ENCODE measurements at places on chromosomes 4 and X.

DNA sequence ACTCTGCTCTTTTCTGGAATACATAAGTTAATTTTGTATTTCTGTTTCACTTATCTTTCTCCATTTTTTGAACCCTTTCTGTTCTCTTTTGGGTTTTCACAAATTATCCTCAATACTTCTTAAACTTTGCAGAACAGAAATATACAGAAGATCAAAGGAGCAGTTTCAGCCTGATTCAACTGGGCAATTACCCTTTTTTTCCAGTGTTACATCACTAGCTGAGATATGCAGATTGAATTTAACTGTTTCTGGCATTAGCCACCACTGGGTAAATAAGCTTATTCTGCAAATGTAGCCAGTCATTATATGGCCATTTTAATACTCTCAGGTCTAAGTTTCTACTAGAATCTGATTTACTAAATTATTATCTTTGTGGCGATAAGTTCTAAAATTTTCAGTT is 66.9 kb upstream of the GRID2 start:
- DNase-seq: no peak

DNA sequence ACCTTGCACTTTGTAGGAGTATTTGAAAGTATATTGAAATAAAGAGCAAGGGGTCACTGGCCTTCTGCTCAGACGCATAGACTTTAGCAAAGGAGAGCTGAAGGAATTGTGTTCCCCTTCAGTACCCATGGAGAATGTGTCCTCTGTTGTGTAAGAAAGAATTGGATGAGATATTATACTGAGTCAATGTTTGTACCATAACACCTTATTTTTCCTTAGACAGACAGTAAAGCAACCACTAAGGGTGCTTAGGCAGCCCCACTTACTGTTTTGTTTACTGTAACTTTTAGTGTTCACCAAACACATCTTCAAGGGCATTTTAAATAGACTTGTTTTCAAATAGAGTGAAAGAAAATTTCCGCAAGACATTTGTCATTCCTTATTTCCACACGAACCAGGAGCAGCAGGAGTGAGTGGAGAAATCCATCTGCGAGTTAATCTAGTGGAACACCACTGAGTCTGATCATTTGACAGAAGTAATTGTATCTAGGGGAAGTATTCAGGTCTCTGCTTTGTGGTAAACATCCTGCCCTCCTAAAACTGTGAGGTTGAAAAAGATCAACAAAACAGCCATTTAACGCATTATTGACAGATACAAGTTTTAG is 89.5 kb downstream of the SLIT2 start:
- no peak for DNase-seq

DNA sequence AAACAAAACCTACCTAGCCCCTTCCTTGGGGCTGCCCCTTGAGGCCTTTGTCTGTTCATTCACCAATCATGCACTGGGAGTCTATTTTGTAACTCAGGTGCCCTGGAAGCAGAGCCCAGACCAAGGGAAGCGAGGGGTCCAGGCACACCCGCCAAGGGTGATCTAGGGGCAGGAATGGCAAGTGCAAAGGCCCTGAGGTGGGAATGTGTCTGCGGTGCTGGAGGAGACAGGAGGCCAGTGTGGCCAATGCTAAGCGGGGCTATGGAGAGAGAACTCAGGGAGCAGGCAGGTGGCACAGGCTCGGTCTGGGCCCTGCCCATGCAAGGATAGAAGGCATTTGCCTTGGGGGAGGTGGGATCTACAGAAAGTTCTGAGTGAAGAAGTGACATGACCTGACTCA is 3.5 kb upstream of the SH3BP2 start:
- DNase-seq: no peak

GRCh38 chrX:23699636-23700194 is 32.4 kb downstream of the PRDX4 start:
- no peak for DNase-seq

GRCh38 chrX:70289168-70289792 is 447 bp downstream of the PDZD11 start:
- no peak for DNase-seq

DNA sequence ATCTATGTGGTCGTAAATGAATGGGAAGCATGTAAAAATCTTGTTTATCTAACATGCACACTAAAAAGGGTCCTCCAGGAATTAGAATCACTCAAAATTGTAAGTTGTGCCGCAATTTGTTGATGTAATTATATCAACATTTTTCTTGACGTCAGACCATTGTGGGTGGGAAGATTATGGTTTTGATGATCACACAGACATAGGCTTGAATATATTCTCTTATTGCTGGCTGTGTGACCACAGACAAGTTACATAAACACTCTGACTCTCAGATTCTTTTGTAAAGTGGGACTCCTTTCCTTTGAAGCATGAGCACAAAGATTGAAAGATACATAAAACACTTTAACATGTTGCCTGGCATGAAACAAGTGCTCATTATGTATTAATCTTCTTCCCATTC is 51.5 kb downstream of the IL1RAPL1 start:
- DNase-seq: no peak

- DNase-seq: no peak
These were observed 292.4 kb downstream of the PPP1R2C start for GRCh38 chrX:42485601-42486000.

GRCh38 chr4:41380511-41381157 is 123.9 kb downstream of the UCHL1 start:
- DNase-seq: no peak

DNA sequence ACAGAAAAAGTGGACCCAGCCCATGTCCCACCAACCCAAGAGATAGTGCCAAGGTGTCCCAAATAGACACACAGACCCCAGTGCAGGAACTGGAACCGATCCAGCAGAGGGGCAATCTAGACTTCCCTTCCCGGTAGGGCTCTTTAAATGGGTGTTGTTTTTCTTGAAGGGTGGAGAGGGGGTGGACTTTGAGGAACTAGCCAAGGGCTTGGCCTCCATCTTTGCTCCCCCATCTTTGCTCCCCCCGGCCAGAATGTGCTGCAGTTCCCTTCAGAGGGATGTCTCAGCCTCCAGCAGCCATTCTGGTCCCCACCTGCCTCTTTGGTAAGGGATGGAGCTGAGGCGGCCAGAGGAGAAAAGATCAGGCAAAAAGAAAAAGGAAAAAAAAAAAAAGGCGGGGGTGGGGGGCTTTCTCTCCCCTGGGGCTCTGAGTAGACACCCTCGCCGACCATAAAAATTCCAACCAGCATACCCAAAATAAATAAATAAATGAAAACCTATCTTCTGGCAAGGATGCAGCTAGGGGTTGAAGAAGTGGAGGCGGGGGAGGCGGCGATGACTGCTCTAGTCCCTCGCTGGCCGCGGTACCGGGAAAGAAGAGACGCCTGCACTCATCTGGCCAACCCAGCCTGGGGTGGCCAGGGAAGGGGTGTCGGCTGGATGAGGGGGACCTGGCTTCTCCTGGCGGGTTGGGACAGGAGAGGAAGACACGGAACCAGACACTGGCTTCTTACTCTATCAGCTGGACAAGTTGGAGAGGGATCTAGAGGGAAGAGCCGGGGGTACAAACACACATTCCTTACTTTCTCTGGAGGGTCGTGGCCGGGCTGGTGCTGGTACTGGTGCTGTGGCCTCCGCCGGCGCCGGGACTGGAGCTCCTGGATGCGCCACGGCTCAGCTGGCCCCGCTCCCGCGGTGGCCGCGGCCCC is 38.5 kb upstream of the IQSEC2 start:
- no peak for DNase-seq

- DNase-seq: no peak
These were observed 187.7 kb upstream of the GATB start for GRCh38 chr4:151948351-151949016.

- DNase-seq: peak; percentile 77
These were observed 99.3 kb upstream of the GRPR start for GRCh38 chrX:16023790-16024734.

- peak; percentile 87 for DNase-seq
These were observed 77.9 kb downstream of the EGF start for GRCh38 chr4:109990261-109991257.

DNA sequence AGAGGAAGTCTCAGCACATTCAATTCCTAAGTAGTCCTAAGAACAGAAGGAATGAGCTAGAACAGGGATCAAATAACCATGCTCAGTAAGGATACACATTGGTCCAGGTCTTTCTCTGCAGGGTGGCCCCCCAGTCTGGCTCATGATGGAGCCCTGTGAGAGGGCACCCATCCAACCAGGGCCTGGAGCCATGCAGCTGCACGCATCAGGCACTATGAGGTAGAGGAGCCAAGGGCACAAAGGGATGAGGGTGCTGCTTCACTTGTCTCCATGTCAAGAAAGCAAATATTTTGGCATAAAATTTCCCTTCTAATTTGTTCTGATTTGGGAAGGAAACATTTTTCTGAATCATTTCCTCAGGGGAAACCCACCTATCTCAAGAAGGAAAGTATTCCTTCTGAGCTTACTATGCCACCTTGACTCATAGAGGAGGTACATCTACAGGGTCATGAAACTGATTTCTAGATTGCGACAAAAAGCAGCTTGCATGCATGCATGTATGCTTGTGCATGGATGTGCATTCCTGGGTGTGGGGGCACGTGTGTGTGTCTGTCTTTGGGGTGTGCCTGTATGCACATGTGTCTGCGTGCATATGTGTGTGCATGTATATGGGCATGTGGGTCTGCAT is 600.3 kb downstream of the MID1IP1 start:
- DNase-seq: no peak

- no peak for DNase-seq
These were observed 48.6 kb upstream of the STARD8 start for GRCh38 chrX:68598841-68599240.

GRCh38 chr4:24582235-24582832 is 2.0 kb downstream of the DHX15 start:
- no peak for DNase-seq

DNA sequence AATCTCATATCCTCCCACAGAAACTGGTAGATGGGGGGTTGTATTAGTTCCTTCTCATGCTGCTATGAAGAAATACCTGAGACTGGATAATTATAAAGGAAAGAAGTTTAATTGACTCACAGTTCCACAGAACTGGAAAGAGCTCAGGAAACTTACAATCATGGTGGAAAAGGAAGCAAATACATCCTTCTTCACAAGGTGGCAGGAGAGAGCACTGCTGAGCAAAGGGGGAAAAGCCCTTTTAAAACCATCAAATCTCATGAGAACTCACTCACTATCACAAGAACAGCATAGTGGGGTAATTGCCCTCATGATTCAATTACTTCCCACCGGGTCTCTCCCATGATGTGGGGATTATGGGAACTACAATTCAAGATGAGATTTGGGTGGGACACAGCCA is 250.5 kb upstream of the GPRIN3 start:
- DNase-seq: no peak

DNA sequence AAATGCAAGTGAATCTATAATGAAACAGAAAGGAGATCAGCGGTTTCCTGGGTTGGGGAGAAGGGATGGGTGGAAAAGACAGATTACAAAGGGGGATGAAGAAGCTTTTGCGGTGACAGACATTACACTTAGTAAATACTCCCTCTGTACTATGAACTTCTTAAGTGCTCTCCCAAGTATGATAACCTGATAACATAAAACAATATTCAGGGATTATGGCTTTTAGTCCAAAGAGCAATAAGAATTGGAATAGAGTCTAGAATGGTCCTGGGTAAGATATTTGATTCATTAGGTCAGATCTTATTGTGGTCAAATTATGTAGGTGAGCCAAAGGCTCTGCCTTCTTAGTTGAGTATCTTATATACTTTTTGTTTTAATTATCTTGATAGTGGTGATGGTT is 9.2 kb downstream of the LRRC66 start:
- DNase-seq: no peak

DNA sequence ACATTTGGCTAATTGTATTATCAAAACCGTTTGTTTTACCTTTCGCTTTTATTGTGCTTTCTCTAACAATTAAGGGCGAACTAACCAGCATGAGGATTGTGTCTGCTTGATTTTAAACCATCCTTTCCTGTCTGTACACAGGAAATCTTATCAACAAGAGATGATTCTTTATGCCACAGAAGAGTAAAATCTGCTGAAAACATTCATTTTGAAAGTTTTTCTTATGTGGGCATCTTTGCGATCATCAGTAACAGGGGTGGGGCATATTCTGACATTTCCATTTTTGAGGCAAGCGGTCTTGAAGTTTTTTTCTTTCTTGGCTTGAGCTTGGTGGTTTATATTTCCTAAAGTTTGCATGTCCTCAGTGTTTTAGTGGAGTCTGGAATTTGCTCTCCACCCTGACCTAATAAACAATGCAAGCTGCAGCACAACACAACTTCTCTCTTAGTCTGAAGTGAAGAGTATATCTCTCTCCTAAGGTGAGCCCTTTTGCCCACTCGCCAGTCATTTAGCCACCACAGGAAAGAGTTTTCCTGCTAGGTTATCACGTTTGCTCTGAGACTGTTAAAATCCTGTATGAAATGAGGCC is 26.6 kb downstream of the NFKB1 start:
- no peak for DNase-seq

DNA sequence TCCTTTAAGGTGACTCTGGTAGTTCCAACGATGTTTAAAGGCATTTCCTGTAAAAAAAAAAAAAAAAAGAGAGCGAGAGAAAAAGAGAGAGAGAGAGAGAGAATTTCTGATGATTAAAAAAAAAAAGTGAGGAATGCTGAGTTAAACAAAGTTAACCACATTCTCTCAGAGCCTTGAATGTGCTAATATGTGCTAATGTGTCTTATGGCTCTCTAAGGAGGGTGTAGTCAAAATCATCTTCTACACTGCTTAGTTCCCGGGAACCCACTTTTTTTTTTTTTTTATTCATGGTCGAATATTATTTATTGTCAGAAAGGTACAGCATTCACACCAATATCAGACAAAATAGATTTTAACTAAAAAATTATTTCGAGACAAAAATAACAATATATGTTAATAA is 111.7 kb downstream of the SNCA start:
- no peak for DNase-seq

DNA sequence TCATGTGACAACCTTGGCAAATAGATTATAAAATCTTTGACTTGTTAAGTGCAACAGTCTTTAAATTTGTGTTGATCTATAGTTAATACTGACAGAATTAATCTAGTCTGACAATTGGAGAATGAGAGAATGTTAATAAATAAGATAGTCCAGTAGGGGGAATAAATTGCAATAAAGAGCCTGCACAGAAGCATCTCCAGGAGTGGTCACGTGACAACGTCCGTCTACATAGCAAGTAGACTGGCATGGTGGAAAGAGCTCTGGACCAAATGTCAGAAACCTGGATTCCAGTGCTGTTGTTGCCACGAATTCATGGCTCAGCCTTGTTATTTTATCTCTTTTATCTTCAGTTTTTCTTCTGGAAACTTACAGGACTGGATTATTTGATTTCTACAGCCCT is 436.5 kb downstream of the RAB28 start:
- no peak for DNase-seq

- no peak for DNase-seq
These were observed 77.6 kb downstream of the NAT8L start for GRCh38 chr4:2136726-2137125.

- peak; percentile 32 for DNase-seq
These were observed 105.9 kb upstream of the SLC7A11 start for GRCh38 chr4:138348055-138348454.

GRCh38 chr4:99645036-99645435 is 12.6 kb downstream of the C4orf54 start:
- no peak for DNase-seq

GRCh38 chr4:74197080-74197479 is 39.2 kb downstream of the MTHFD2L start:
- DNase-seq: peak; percentile 21

GRCh38 chr4:2482192-2482591 is 13.3 kb downstream of the RNF4 start:
- DNase-seq: no peak
